ENCODE measurements at places on chromosomes 7 and 10. TPM values are rescaled to one million over a fixed set of nuclear protein-coding genes. Genes with fewer than 3 reads are reported as not detected.

The EBLN1 gene
- total RNA-seq, result not detected

The SLC39A12 gene
- not detected for total RNA-seq

The ANKRD61 gene
- not detected for total RNA-seq

The UCN3 gene
- total RNA-seq, result not detected

The FAM25A gene
- not detected for total RNA-seq

The CFAP43 gene
- not detected for total RNA-seq

The JMJD1C gene
- total RNA-seq, result 32.9 TPM

The NRF1 gene
- total RNA-seq, result 9.0 TPM

The CPED1 gene
- 26.2 TPM for total RNA-seq

Data from Right ventricle myocardium superior (tissue), 1 donor.